ENCODE measurements at places on chromosomes 3 and 15. TPM values are rescaled to one million over a fixed set of nuclear protein-coding genes. Genes with fewer than 3 reads are reported as not detected.

DNA sequence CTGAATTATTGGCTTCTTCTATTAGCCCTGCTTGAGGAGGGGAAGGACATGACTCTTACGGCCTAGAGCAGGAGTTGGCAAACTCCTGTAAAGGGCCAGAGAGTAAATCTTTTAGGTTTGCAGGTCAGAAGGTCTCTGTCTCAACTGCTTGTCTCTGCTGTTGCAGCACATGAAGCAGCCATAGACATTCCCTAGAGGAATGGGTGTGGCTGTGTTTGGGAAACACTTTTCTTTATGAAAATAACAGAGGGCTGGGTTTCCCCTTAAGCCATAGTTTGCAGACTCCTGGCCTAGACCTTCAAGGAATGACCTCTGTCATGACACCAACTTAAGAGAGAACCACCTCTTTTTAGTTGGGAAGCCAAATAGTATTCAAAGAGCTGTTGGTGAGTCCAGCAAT lies 10.3 kb downstream of the TRAK1 start:
- DNase-seq = no peak
- H3K27ac ChIP-seq = peak overlapping the region; percentile 55
- H3K36me3 ChIP-seq = no peaks in the 10 kb centered on the region
- H3K4me1 ChIP-seq = peaks cover 20% of the 10 kb centered on the region

GRCh38 chr3:127342735-127343134 lies 54.9 kb upstream of the PRR20G start:
- no peak overlapping the region for H3K4me3 ChIP-seq
- H3K27ac ChIP-seq = no peak overlapping the region
- H3K27me3 ChIP-seq = peaks cover 5% of the 10 kb centered on the region
- DNase-seq = no peak
- H3K36me3 ChIP-seq = no peaks in the 10 kb centered on the region

DNA sequence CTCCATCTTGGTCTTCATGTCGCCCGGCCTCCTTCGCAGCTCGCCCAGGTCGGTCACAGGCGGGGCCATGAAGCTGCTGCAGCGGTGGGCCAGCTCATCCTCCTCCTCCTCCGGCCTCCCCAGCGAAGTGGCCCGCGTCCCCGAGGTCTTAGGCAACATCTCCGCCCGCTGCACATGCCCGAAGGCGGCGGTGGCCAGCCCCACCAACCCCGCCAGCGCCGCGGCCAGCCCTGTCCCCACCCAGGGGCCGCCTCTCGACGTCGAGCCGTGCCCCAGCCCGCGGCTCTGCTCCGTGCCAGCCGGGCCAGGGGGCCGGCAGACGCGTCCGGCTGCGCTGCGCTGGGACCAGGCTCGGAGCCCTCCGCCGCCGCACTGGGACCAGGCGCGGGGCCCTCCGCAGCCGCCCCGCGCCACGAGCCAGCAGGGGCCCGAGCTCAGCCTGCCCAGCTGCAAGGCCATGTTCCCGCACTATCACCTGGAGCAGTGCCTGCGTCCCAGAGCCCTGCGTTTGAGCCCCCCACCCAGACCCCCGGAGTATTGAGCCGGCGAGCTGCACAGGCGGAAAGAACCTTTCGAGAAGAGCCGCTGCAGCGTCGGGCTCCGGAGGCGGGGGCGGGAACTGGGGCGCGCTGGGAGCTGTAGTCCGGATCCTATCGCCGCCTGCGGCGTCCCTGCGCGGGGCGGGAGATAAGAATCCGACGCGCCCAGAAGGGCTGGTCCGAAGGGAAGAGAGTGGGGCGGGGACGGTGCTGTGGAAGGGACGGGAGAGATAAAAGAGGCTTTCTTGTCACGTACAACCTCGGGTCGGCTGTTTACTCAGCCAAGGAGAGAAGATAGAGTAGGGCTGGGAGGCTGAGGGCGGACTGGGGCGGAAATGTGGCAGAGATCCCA lies at the start of gene CPOX:
Gene CPOX, minus strand, starts transcription at position 566 of the 891 bp plus-strand sequence. Its CDS starts 107 bp downstream, at position 459.
- H3K4me1 ChIP-seq = peaks cover 2% of the 10 kb centered on the region
- peak within 1 kb of the TSS; percentile 81 for H3K4me3 ChIP-seq
- peak within 1 kb of the TSS; percentile 65 for H3K27ac ChIP-seq
- peak; percentile 88 for DNase-seq
- peaks cover 6% of the 10 kb centered on the region for H3K36me3 ChIP-seq

DNA sequence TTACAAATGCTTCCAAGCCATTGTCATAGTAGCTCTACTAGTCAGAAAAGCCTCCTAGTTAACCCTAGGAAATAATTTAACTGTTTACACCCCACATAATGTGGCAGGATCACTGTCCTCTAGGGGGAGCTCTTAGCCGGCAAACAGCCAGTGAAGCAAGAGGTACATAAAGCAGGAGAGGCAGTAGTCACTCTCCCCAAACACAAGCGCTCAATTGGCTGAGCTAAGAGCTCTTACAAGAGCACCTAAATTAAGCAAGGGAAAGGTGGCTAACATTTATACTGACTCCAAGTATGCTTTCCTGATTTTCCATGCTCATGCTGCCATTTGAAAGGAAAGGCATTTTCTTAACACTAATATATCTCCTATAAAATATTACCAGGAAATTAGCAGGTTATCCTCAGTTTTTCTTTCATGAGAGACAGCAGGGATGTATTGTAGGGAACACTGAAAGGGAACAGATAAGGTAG lies 37.6 kb downstream of the NCEH1 start:
- DNase-seq = peak; percentile 80
- H3K4me1 ChIP-seq = peaks cover 18% of the 10 kb centered on the region
- H3K27me3 ChIP-seq = no peaks in the 10 kb centered on the region

DNA sequence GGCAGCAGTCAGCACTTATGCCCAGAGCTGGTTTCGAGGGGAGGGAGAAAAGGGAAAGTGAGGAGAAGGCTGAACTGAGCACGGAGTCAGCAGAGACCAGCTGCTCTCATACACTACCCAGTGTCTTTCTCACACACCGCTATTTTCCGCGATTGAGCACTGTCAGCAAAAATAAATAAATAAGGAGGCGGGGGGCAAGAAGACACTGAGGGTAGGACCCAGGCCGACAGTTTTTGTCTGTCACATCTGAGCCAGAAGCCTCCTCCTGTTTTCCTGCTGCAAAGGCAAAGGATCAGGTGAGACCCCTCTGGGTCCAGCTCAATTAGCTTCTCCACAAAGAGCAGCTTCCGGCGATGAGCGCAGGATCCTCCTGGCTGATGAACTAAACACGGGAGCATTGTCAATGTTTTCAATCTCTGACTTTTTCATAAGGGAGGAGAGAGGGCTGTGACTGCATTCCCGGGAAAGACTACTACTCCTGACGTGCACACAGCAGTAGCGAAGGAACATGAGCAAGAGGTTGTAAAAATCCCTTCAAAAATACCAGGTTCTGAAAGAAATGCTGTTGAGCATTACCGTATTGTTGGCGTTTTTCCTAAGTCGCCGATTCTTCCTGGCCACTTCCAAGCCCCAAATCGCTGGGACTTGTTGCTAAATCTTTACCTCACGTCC lies 1.3 kb downstream of the FRMD5 start:
- DNase-seq = peak; percentile 55
- 0 out of 2 replicates have a peak overlapping the region, but pooled peaks have one; percentile 20 for H3K27ac ChIP-seq
- peak overlapping the region; percentile 65 for H3K4me3 ChIP-seq
- H3K4me1 ChIP-seq = no peaks in the 10 kb centered on the region
- no peaks in the 10 kb centered on the region for H3K36me3 ChIP-seq

PLD1 gene
- total RNA-seq = 9.2 TPM

All from IMR-90 (cell line).